Stimulated activated CD8-positive, alpha-beta memory T cell treated with anti-CD3 and anti-CD28 coated beads, Interleukin-4, amount 100 ng/mL, for 24 hours (primary cell): ENCODE measurements at places on chromosomes 5 and 9.

- no peak for DNase-seq
Measured at GRCh38 chr9:32918628-32919027, 82.8 kb downstream of the APTX start.

DNA sequence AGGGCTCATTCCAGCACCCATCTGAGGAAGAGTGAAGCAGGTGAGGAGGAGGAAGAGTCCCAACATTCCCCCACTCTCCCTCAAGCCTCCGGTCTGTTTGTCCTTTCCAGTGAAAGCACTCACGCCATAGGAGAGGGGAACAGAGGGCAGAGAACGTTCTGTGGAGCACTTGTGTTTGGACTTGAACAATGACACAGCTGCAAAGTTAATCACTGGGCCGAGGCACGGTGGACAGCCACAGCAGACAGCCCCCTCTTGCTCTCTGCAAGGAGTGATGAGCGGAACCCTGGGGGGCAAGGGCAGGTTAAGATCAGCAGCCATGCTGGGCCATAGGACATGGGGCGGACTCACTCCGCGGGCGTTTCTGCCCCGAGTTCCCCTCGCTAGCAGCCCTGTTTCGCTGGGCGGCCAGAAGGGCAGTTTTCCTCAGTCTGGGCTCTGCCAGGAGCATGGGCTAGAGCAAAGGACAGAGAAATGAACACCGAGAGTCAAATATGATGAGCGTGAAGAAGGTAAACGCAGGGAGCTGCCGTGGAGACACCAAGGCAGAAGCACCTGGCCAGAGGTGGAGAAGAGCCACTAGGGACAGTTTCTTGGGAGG, 185.7 kb downstream of the GAPVD1 start:
- DNase-seq = no peak

DNA sequence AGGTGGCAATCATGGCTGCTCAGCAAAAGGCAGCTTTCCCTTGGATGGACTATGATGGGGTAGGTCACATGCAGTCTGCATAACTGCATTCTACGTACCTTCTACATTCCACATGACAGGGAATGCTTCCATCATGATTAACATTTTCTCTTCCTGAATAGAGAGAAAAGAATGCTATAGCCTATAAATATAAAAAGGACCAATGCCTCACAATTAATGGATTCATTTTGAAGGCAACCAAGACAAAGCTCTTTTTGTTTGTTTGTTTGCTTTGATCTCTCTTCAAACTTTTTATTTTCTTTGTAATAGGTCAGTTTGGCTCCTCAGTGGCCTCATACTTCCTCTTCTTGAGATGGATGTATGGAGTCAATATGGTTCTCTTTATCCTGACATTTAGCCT, 201.3 kb downstream of the ALDH1A1 start:
- no peak for DNase-seq

- DNase-seq = peak; percentile 71
Measured at GRCh38 chr9:137046088-137046787, at the start of gene NPDC1. Gene NPDC1 (minus strand): TSS chr9:137046177. CDS start chr9:137045989, 188 bp downstream.

GRCh38 chr9:120286530-120286929, 293.4 kb downstream of the CDK5RAP2 start:
- DNase-seq = no peak
